ENCODE measurements at places on chromosomes 6 and 20.

GRCh38 chr6:68049562-68049961, 585.5 kb upstream of the ADGRB3 start:
- no peak for DNase-seq

GRCh38 chr20:47620808-47621805, 119.4 kb downstream of the NCOA3 start:
- DNase-seq, result no peak

DNA sequence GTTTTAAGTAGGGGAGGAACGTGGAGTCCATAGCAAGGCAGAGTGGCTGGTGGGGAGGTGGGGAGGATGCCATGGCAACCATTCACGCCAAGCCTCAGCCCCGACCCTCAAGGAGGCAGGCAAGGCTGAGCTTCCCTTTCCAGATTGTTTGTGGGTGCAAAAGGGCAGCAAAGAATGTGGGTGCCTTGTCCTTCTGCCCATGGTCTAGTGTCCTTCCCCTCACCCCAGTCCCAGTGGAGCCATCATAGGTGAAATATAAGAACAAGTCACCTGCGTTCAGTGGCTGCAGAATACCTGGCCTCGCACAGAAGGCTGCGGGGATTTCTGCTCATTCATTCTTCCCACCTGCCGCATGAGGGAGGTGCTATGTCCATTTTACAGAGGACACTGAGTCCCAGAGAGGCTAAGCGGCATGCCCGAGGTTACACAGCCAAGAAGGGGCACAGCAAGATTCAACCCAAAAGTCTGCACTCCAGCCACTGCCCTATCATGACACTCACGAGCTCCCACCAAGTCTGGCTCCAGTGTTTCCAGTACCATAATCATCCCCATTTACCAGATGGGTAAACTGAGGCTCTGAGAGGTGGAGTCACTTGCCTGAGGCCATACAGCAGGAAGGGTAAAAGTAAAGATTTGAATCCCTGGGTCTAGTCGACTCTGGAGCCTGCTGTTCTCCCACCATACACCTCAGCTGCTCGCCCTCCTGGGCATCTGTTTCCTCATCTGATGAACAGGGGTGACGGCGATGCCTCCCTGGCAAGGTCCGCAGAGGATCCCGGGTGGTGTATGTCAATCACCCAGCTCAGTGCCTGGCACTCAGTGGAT, 100.8 kb downstream of the CEBPB start:
- DNase-seq, result no peak

DNA sequence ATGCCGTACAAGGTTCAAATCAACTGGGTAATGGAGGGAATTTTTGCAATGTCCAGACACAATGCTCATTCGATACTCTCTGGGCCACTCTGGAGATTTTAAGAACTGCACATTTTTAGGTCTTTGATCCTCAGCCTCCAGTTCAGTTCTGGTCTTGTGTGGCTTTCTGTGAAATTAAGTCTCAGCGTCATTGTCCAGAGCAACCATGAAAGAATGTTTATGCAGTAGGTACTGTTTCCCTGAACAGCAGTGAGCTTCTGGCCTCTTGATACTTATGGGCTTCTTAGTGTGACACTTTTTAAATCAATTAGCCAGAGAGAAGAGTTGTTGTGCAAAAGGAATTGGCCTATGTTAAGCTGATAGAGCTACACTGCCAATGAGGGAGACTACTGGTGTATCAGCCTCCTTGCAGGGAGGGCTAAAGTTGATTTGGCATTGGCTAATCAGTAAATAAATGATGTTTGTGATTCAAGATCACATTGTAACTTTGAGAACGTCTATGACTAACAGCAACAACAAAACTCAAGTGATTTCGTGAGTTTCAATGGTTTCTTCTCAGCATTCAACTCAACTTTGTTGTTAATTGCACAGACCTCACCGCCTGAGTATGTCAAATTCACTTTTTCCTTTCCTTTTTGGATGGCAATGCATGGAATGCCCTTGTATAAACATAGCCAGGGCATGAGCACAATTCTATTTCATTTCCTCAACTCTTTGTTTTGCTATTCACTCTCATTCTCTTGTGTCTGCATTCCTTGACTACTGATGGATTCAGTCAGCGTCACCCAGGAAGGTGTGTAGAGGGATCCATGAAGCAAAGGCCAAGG, 85.1 kb downstream of the GJA1 start:
- no peak for DNase-seq

DNA sequence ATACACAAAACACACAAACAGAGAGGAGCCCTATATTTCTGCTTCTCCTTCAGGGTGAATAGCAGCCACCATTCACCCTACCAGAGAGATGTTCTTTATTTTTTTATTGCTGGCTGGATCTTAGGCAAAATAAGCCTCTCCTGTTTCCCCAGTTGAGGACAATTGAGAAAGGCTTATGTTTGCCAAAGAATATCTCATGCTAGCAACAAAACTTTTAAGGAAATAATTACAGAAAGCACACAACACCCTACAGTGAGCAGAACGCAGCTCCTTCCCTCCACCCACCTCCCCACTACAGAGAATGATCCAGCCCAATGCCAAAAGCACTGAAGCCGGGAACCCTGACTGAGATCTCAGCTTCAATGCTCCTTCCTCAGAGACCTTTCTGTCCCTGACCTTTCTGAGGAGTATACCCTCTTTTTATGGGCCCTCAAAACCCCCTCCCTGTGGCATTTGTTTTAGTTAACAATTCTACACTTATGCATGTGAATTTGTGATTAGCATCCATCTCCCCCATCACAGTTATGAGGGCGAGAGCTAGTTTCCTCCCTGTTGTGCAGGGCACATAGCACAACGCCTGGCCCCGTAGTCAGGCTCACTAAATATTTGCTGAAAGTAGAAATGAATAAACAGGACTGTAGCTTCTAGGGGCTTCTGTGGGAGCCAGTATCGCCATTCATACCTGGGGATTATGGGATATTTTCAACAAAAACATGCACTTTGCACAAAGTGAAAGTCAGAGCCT, 491.6 kb upstream of the CDH4 start:
- DNase-seq, result no peak

GRCh38 chr20:371755-372542, 8.6 kb upstream of the TRIB3 start:
- DNase-seq, result no peak

- DNase-seq, result no peak
Observed at GRCh38 chr6:113050979-113051378, 703.8 kb downstream of the RFPL4B start.

DNA sequence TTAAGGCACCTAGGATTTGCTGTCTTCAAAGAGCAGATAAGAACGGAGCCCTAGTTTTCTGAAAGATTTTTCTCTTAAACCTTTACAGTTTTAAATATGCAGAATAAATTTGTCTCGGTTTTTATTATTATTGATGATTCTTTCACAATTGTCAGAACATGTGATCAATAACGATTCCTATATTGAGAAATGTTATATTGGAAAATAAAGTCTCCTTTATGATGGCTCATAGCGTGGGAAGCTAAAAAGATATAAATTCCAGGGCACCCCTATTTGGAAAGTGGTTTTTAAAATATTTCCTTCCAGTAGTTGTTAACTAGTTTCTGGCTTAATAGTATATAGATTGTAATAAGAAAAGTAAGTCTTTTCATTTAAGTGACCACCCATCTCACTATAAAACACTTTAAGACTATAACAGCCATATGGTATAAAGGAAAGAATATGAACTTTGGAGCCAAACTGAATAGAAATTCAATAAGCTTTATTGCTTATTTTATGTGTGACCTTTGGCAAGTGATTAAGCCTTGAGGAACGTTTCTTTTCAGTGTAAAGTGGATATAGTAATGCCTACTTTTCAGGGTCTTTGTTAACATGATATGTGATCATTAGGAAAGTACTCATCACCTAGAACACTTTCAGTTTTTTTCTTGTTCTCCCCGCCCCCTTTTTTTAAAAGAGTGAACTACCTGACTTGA, 369.6 kb downstream of the LAMA2 start:
- no peak for DNase-seq

GRCh38 chr20:53808733-53809132, 215.1 kb upstream of the ZNF217 start:
- DNase-seq, result no peak

GRCh38 chr20:18321316-18321715, 33.0 kb downstream of the ZNF133 start:
- DNase-seq, result no peak

DNA sequence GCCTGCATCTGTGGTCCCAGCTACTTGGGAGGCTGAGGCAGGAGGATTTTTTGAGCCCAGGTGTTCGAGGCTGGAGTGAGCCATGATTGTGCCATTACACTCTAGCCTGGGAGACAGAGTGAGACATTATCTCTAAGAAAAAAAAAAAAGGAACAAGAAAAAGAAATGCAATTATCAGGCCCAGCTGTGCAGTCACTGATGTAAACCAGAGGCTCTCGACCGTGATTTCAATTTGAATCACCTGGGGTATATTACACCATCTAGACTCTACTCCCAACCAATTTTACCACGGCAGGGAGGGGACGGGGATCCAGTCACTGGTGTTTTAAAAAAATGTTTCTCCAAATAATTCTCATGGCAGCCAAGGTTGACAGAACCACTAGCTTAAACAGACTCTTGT, 48.8 kb upstream of the NKX2-2 start:
- DNase-seq, result no peak

DNA sequence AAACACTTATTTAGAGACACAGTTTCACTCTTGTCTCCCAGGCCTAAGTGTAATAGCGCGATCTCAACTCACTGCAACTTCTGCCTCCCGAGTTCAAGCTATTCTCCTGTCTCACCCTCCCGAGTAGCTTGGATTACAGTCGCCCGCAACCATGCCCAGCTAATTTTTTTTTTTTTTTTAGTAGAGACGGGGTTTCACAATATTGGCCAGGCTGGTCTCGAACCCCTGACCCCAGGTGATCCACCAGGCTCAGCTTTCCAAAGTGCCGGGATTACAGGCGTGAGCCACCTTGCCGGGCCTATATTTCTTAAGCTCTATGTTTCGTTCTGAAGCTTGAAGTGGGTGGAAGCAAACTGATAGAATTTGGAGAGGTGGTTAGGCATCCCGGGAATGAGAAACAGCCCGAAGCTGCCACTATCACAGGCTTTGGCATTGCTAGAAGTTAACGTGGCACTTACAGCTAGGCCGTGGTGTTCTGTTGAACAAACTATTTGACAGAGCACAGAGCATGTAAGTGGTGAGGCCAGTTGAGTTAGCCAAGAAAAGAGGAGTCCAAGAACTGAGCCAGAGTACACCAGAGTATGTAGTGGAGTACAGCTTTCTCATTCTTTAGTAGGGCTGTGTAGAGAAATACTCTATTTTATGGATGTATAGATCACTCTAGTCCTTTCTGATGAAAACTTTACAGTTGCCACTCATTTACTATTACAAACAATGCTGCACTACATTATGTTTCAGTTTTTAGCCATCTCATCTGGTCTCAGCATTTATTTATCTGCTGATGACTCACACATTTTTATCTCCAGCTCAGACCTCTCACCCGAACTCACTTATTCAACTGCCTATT, 62.0 kb upstream of the HFE start:
- DNase-seq, result no peak

DNA sequence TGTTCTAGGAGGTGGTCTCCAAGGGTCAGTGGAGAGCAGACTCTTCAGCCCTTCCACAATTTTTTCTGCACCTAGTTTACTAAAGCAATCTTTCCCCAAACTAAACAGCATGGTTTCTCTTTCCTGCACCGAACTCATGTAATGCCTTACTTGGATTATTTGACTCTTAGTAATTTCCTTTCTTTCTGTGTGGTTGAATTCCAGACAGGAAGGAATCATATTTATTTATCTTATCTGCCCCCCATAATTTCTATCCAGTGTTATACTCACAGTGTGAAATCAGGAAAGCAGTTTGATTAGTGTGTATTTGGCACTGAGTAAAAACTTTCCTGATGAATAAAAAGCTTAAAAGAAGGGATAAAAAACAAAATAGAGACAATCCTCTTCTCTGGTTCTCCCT, 140.3 kb upstream of the STMND1 start:
- DNase-seq, result no peak

DNA sequence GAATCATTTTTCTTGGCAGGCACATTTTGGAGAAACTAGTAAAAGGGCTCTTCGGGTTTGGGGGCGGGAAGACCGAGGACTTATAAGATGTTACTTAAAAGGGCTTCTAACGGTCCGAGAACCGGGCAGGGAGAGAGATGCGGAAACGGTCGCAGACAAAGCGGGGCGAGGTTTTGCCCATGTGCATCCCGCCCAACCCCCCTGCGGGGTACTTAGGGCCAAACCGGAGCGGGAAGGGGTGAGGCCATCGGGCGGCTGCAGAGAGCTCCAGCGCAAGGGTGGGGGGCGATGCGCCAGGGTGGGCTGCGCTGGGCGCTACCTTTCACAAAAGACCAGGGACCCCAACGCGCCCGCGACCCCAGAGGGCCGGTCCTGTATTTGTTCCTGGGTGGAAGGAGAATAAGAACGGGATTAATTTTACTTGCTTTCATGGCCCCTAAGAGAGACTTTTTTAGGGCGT, 616 bp downstream of the TUBB start:
- no peak for DNase-seq

GRCh38 chr6:152170702-152171667, 363.5 kb downstream of the ESR1 start:
- DNase-seq, result no peak

DNA sequence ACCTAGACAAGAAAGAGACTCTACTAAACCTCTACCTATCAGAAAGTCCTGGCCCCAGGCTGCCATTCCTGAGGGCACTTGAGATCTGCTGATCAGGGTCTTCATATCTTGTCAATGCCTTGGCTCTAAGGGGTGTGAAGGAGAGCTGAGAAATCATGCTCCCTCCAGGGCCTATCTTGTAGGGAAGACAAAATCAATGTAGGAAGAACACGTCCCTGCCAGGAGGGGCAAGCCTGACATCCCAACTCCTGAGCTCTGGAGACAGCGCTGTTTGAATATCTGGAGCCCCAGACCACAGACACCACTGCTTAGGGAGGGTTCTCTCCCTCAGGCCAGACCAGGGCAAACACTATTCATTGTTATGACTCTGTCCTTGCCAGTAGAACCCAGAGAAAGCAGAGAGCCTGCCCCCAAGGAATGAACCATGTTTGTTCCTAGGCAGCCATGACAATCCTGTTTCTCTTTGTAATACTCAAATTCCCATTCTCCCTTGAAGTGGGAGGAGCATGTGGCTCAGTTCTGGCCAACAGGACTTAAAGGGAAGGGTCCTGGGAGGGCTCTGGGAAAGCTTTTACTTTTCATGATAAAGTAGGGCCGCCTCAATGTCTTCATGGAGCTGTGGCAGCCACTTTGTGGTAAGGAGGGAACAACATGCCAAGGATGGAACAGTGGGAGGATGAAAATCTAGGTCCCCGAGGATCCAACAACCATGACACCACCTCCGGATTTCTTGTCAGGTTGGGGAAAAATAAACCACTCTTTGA, 1.8 kb upstream of the FASTKD5 start:
- no peak for DNase-seq

DNA sequence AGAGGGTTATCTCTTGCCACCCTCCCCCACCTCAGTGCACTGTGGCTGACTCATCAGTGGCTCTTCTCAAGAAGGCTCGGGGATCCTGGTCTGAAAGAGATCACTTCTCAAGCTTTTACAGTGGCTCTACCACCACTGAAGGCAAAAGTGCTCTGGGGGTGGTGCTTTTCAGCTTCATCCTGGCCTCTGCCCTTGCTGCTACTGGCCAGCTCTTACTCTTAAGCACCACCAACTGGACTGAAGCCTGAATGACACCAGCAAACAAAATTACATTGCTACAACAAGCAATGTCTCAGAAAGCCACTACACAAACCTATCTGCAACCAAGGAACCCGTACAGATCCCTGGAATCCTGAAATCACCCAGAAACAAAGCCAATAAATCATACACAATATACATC, 402.1 kb downstream of the EPHA7 start:
- DNase-seq, result no peak

- DNase-seq, result no peak
Observed at GRCh38 chr20:37205130-37205529, 25.8 kb upstream of the MROH8 start.

- no peak for DNase-seq
Observed at GRCh38 chr6:109235481-109236038, 140.3 kb downstream of the CEP57L1 start.

GRCh38 chr6:152993431-152993830, 9.1 kb downstream of the MTRF1L start:
- no peak for DNase-seq

Data from epithelial cell of prostate (primary cell).